ENCODE measurements at places on chromosomes 12 and 14.

- DNase-seq = no peak
These were observed 124.5 kb downstream of the ESRRB start for GRCh38 chr14:76500480-76500879.

DNA sequence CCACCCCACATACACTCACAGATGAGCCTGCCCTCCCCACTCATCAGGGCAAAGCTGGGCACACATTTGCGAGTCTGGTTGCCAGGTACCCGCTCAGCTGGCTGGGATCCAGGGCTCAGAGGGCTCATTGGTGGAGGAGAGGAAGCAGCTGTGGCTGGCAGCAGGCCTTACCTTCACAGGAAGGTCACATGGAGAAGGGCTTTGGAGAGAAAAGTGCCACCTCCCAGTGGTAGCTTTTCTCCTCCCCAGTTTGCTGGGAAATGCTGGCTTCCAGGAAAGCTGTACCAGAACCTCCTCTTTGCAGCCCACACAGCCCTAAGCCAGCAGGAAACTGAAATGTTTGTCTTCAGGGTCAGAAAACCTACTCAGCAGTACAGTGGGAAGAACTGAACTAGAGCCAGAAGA lies 55.6 kb downstream of the LGMN start:
- DNase-seq = no peak

- DNase-seq = no peak
These were observed 35.7 kb upstream of the GTF2A1 start for GRCh38 chr14:81256289-81256960.

DNA sequence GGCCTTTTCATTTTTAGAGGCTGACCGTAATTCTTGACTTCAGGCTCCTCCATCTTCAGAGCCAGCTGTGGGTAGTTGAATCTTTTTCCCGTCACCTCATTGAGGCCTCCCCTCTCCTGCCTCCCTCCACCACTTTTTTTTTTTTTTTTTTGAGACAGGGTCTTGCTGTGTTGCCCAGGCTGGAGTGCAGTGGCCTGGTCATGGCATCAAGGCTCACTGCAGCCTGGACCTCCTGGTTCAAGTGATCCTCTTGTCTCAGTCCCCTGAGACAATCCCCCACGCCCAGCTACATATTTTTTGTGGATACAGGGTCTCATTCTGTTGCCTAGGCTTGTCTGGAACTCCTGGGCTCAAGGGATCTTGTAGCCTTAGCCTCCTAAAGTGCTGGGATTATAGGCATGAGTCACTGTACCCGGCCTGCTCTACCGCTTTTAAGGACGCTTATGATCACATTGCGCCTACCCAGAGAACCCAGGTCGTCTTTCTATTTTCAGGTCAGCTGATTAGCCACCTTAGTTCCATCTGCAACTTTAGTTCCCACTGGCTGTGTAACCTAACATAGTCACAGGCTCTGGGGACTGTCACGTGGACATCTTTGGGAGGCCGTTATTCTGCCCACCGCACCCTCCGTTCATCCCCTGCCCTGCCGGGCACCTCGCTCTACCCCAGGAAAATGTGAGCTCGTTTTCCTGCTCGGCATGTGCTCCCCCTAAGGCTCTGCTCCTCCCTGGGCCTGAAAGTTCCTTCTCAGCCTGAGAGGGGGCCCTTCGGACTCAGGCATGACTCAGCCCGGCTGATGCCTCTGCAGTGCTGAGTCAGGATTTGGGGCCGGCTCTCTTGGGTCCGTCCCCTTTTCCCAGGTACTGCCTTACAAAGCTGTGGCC lies 13.4 kb downstream of the TNFAIP2 start:
- no peak for DNase-seq

- DNase-seq = no peak
These were observed 10.9 kb downstream of the LRTM2 start for GRCh38 chr12:1830981-1831963.

- DNase-seq = no peak
These were observed 160.7 kb downstream of the ETV6 start for GRCh38 chr12:11810206-11810545.

GRCh38 chr14:85344847-85345570 lies 184.9 kb upstream of the FLRT2 start:
- no peak for DNase-seq

DNA sequence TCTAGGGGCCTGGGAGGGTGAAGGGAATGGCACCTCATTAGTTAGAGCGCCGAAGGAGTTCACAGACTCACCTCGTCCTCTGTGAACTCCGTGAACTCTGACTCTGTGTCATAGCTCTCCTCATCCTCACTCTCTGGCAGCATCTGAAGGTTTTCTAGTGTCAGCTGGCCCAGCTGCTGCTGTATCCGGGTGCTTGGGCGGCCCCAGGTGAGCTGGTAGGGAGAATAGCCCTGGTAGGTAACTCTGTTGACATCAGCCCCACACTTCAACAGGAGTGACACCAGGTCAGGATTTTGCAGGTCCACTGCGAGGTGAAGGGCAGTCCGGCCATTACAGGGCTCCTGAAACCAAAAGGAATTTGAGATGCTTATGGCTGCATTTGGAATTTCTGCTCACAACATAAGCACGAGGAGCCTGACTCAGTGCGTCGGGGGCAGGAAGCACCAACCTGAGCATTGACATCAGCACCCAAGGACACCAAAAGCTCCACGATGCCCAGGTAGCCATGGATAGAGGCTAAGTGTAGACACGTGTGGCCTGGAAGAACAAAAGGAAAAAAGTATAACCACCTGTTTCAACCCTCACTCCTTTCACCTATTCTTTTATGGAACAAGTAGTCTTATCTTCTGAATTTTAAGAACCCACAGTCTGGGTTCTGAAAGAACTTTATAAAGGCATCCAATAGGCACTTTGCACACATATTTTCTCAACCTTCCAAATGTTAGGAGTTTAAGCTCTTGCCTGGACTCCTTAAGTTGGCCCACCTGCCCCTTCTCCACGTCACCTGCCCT lies 2.0 kb downstream of the NFKBIA start:
- peak; percentile 21 for DNase-seq

DNA sequence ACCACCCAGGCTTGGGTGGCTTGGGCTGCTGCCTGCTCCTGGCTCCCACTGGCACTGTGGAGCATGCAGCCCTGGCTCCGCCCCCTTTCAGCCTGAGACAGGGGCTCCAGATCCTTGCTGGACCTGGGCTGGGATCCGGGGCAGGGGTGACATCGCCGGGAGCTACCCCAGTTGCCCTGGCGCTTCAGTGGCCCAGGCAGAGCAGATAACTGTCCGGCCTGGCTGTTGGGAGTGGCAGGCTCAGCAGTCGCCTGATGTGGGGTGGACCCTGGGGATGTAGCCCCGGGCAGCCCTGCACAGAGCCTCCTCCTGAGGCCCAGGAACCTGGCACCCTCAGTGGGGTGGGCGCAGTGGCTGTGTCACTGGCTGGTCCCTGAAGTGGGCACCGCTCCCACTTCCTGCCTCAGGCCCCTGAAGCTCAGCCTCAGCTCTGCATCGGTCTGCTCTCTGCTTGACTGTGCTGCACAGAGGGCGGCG lies 57.9 kb downstream of the FUT8 start:
- no peak for DNase-seq

DNA sequence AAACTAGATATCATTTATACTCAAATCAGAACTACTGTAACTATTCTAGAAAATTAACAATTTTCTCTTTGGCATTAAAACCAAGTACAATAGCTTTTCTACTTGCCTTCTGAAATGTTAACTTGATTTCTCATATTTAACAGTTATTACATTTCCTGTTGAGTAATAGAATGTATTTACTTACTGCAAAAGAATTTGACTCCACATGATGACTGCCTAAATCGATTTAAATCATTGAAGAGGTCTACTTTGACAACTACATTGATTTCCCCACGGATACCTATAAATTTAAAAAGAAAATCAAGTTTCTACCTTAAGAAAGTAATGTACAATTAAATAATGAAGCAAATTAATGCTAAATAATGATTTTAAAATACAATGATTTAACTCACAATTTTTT lies 18.9 kb downstream of the C2CD5 start:
- DNase-seq = no peak

DNA sequence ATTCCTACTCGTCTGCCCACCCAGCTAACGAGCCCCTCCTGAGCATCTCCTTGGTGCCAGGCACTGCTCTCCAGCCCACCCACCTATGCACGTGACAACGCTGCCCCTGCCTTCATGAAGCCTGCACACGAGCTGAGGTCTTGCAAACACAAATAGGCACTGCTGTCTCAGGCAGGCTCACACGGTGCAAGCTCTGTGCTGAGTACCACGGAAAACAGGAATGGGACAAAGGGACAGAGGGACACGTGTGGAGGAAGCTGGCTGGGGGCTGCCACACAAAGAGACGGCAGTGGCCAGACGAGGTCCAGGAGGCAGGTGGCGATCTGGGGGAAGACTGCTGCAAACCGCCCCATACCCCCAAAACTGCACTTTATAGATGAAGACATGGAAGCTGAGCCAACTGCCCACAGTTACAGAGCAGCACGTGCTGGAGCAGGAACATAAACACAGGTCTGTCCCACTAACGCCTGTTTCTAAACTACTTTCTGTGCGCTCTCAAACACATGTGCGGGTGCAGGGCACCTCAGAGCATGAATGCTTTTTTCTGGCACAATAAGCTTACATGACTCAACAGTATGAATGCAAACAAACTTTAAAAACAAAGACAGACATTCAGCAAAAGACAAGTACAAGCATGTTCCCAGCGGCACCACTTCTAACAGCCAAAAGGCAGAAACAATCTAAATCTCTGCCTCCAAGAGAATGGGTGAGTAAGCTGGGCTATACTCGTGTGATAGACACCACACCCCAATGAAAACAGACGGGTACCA lies 64.5 kb downstream of the AMN start:
- DNase-seq = no peak

- DNase-seq = no peak
These were observed 207.3 kb downstream of the ALG10B start for GRCh38 chr12:38523920-38524319.

- DNase-seq = no peak
These were observed 31.8 kb downstream of the AMN start for GRCh38 chr14:102954081-102954789.

- DNase-seq = no peak
These were observed 297.5 kb upstream of the SLC16A7 start for GRCh38 chr12:59298296-59298695.

DNA sequence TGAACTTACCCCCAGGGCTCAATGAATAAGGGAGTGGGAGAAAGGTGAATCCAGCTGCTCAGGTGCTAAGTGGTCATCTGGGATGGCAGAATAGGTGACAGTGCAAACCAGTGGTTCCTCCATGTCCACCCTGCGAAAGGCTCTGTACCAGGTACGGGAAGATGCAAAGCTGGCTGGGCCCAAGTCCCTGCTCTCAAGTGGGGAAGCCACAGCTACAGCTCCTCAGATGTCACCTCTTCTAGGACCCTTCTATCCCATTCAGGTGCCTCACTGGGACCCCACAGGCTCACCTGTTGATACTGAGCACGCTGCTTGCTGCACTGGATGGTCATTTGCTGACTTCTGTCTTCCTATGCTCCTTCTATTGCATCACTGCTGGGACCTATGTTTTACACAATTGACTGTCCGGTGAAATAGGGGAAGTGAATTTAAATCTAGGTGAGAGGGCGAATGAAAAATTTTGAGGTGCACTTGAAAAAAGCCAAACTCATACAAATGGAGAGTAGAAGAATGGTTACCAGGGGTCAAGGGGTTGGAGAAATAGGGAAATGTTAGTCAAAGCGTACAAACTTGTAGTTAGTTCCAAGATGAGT lies 20.3 kb upstream of the PPP4R4 start:
- DNase-seq = no peak

DNA sequence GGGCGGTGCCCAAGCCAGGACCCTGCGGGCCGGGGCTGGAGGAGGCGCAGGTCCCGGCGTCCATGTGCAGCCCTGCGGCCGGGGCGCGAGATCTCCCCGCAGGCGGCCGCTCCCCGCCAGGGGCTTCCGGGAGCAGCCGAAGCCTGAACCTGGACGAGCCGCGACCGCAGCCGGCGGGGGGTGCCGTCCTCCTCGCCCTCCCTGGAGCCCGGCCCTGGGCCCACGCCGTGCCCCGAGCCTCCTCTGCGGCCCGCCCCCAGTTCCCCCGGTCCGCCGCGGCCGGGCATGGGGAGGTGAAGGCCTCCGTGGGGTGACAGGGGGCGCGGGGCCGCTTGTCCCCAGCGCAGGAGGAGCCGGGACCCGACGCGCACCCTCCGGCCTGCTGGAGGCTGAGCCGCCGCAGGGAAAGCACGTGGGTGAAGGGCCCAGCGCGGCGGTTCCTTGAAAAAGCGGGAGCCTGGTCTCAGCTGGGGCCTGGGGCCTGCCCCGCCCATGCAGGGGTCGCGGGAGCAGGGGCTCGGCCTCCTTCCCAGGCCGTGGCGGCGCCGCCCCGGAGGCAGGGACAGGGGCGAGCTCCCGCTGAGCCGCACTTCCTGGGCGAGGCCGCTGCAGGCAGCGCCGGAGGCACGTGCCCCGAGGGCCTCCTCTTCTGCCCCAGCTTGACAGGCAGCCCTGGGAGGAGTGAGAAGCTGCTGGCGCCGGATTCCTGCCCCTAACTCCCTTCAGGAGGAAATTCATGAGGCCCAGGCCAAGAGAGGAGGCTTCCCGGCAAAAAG lies 55.6 kb upstream of the PPP2R5C start:
- peak; percentile 40 for DNase-seq

DNA sequence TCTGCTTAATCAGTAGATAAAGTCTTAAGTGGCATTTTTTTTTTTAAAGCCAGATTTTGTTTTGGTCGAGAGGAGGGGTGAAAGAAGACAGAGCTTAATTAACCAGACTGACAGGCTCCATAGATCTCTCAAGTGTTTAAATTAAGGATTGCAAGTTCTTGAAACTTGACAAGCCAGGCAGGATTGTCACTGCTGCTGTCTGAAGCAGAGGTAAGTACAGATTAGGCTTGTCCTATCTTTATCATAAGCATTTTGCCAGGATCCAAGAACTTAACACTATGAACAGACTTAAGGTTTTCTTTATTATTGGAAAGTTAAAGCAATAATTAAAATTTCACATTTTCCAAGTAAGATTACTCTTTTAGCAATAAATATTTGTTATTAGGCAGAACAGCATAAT lies 179.6 kb upstream of the LMO3 start:
- DNase-seq = no peak

- DNase-seq = no peak
These were observed 5.8 kb downstream of the PPP1R12A start for GRCh38 chr12:79929065-79929464.

- no peak for DNase-seq
These were observed 13.0 kb upstream of the PSMD9 start for GRCh38 chr12:121875582-121875981.

- DNase-seq = peak; percentile 24
These were observed 1.0 kb downstream of the ITFG2 start for GRCh38 chr12:2813214-2814185.

GRCh38 chr14:63046339-63047268 lies 1.3 kb upstream of the KCNH5 start:
- DNase-seq = no peak

DNA sequence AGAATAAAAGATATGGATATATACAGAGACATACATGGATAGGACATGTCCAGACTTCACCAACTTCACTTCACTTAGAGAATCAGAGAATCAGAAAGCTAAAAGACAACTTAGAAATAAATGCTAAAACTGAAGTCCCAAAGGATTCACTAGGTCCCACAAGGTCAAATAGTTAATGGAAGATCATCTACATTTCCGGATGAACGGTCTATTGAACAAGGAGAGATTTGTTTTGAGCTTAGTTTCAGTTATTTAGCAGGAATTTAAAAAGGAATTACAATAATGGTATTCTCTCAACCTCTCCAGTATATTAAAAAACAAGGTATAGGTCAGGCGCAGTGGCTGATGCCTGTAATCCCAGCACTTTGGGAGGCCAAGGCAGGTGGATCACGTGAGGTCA lies 187.0 kb downstream of the MED13L start:
- DNase-seq = no peak

- no peak for DNase-seq
These were observed 51.1 kb downstream of the CCDC60 start for GRCh38 chr12:119385659-119386058.

GRCh38 chr12:23472329-23472971 lies 477.0 kb downstream of the SOX5 start:
- DNase-seq = no peak

GRCh38 chr12:4830556-4831210 lies 79.0 kb upstream of the KCNA1 start:
- DNase-seq = no peak
